Activated CD4-positive, alpha-beta T cell treated with anti-CD3 and anti-CD28 coated beads, Interleukin-2, amount 10 ng/mL, durations not matched to agents 7 days and 5 days (primary cell): ENCODE measurements at places on chromosomes 2 and 18. TPM values are rescaled to one million over a fixed set of nuclear protein-coding genes. Genes with fewer than 3 reads are reported as not detected.

- no peak overlapping the region for H3K4me3 ChIP-seq
- no peaks in the 10 kb centered on the region for H3K36me3 ChIP-seq
- DNase-seq = no peak
- peaks cover 4% of the 10 kb centered on the region for H3K27me3 ChIP-seq
- no peaks in the 10 kb centered on the region for H3K4me1 ChIP-seq
- no peak overlapping the region for H3K27ac ChIP-seq
Measured at GRCh38 chr2:158717366-158718195, 77.5 kb upstream of the DAPL1 start.

The RGPD4 gene
- not detected for total RNA-seq

DNA sequence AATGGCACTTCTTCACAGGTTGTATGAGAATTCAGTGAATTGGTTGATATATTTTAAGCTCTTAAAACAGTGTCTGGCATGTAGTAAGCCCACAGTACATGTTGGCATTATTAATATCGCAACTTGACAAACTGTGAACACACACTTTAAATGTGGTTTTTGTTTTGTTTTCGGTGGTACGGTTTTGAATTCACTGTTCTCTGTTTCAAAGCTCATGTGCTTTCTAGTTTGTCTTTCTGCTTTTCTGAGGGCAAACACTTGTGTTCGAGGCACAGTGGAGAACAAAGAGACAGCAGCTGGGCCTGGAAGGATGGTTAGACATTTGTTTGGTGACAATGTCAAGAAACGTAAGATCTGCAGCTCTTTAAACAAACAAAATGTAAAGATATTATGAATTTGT is 276.5 kb upstream of the MC4R start:
- H3K36me3 ChIP-seq = no peaks in the 10 kb centered on the region
- no peaks in the 10 kb centered on the region for H3K27me3 ChIP-seq
- H3K27ac ChIP-seq = no peak overlapping the region
- H3K4me3 ChIP-seq = no peak overlapping the region

DNA sequence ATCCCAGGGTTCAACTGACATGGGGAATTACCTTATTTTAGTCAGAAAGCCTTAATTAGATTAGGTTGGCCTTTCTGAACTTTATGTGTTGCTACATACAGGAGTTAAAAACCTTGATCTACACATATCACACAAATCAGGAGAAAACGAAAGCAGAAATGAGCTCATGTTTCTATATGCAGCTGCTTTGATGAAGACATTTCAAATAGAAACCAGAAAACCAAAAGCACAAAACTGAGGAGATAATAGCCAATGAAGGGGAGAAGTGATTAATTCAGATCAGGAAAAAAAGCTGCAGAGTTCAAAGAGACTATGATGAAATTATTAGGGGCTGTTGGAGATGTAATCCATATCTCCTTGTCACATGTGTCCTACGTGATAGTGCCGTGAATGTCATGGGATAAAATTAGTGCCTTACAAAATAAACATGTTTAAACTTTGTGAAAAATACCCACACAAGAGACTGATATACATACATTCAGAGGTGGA is 255.0 kb downstream of the CAMKMT start:
- no peak overlapping the region for H3K27ac ChIP-seq
- no peaks in the 10 kb centered on the region for H3K36me3 ChIP-seq
- DNase-seq = no peak
- peaks cover 6% of the 10 kb centered on the region for H3K4me1 ChIP-seq

DNA sequence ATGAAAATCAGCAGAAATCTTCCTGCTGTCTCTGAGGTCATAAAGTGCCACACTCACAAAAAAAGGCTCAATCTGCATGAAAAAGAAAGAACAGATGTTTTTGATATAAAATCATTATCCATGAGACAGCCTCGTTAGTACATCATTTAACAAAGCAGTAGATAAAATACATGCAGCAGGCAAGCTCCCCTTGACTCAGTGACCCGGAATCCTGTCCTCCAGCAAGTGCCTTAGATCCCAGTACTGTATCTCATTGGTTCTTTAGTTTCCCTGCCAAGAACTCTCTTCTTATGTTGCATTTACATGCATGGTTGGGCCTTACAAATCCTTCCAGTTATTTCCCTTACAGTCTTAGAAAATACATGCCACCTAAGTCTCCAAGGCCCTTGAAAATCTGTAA is 148.9 kb upstream of the CCDC195 start:
- DNase-seq = no peak
- peaks cover 3% of the 10 kb centered on the region for H3K4me1 ChIP-seq
- H3K4me3 ChIP-seq = no peak overlapping the region
- H3K27me3 ChIP-seq = no peaks in the 10 kb centered on the region

The MARCHF7 gene
- total RNA-seq = 75.7 TPM

The ACTR3 gene
- 633 TPM for total RNA-seq
